ENCODE measurements at places on chromosomes 1 and 21.

GRCh38 chr1:9859281-9860014, 35.7 kb upstream of the CLSTN1 start:
- no peak for DNase-seq

- DNase-seq: no peak
Measured at GRCh38 chr1:185349556-185349955, 32.5 kb upstream of the IVNS1ABP start.

DNA sequence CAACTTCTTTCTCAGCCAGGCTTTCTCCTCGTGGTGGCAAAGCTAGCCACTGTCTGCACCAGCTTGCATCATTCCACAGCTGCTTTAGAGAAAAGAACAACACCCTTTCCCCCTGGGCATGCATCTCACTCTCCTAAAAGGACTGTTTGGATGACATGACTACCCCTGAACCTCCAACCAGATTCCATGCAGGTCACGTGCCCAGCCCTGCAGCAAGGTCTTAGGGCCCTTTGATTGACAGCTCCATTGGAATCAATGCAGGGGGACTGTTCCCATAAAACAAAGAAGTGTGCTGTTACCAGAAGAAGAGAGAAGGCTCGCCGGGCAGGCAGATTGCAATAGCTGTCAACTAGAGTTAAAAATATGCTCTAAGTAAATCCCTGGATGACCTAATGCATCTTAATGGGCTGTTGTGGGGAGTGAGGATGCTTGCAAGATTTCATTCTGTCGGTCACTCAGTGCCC, 24.4 kb downstream of the KCNA2 start:
- no peak for DNase-seq

GRCh38 chr21:34343838-34344381, 19.9 kb upstream of the KCNE2 start:
- DNase-seq: no peak

DNA sequence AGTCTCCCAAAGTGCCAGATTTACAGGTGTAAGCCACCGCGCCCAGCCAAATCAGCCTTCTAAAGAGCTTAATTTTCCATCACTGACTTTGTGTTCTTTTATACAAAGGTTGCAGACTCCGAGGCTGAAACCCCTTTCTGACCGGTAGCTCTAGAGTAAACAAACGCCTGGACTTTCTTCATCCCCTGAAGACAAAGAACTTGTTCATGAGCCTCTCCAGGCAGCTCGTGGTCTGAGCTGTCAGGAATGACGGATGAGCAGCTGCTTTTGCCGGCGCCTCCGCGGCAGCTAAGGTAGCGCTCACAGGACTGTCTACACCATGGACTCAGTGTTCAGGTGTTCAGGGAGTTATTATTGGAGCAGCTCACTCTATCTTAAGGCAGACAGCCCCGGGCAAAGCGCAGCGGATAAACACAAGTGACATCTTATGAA, 128.5 kb upstream of the ERRFI1 start:
- DNase-seq: no peak

GRCh38 chr1:162008799-162009198, 14.9 kb downstream of the OLFML2B start:
- no peak for DNase-seq

GRCh38 chr1:84598418-84598817, 24.2 kb upstream of the CTBS start:
- no peak for DNase-seq

DNA sequence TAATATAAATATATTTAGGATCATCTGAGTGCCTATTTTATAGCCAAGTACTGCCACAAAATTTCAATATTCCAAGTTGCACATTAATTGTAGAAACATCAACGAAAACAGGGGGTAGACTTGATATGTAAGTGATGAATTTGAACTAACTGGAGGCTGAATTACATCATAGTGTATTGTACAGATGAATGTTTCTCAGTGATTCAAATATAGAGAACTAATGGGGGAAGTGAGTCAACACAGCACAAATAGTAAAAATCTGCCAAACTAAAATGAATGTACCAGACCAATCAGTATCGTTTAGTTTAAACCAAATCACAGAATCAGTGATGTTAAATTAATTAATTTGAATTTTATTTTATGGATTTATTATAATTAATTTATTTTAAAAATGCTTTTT, 42.8 kb downstream of the RTCA start:
- DNase-seq: no peak

- DNase-seq: no peak
Measured at GRCh38 chr1:86811142-86811924, 102.6 kb downstream of the SELENOF start.

GRCh38 chr1:116503546-116504307, 67.1 kb downstream of the CD58 start:
- peak; percentile 53 for DNase-seq

DNA sequence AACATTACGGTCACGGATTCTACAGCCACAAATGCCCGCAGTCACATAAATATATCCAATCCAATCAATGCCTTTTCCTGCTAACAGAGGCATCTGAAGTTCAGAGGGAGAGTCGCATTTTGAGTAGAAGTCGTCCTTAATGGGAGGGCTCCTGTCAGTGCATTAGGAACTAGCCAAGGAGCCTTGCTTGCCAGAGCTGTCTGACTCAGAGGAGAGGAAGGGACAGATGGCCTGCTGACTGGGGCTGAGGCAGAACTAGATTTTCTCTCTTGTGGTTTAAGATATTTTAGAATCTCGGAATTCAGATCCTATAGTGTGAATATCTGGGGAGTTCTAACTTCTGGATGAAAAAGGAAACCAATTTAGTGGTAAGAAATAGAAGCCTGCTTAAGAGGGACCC, 10.6 kb downstream of the XKR8 start:
- DNase-seq: no peak

- peak; percentile 22 for DNase-seq
Measured at GRCh38 chr1:16053781-16054502, 10.4 kb downstream of the CLCNKB start.

GRCh38 chr1:182066934-182067333, 5.4 kb upstream of the ZNF648 start:
- no peak for DNase-seq

DNA sequence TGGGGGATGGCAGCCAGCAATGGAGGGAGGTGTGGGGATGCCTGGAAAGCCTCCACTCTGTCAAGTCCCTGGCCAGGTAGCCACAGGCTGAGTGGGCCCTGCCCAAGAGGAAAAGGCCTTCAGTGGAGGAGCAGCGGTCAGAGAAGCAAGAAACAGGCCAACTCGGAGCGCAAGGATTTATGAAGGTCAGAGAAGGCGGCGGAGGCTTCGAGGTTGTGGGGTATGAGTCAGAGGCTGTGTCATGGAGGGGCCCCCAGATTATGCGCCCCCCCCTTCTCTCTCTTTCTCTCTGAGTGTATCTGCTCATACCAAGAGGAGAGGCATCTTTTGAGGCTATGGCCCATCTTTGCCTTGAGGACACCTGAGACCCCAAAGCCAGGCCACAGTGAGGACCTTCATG, 99.5 kb downstream of the CASZ1 start:
- no peak for DNase-seq

DNA sequence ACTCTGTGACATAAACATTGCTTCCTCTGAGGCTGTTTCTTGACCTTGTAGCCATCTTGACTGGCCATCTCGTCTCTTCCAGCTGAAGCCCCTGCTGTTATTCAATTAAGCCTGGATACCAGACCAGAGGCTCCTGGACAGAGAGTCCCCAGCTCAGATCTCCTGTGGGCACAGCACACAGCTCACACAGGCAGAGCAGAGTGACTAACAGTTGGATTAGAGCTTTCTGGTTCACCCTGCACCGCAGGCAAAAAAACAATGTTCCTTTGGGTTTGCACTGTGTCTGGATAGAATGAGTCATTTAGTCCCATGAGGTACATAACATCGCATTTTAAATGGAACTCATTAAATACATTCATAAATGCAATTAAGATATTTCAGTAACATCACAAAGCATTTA, 33.4 kb upstream of the USH2A start:
- no peak for DNase-seq

Measured in GF-D8 (cell line).